Urinary bladder (tissue), 4 donors: ENCODE measurements at places on chromosomes 6 and 20.

- DNase-seq, result no peak
Measured at GRCh38 chr6:163291622-163292021, 122.9 kb upstream of the QKI start.

- peak; percentile 40 for DNase-seq
Measured at GRCh38 chr6:160455541-160456213, 107.5 kb downstream of the SLC22A3 start.

GRCh38 chr20:22509843-22510147 is 74.6 kb downstream of the FOXA2 start:
- DNase-seq, result no peak

GRCh38 chr6:47865206-47865605 is 83.4 kb downstream of the OPN5 start:
- DNase-seq, result no peak

DNA sequence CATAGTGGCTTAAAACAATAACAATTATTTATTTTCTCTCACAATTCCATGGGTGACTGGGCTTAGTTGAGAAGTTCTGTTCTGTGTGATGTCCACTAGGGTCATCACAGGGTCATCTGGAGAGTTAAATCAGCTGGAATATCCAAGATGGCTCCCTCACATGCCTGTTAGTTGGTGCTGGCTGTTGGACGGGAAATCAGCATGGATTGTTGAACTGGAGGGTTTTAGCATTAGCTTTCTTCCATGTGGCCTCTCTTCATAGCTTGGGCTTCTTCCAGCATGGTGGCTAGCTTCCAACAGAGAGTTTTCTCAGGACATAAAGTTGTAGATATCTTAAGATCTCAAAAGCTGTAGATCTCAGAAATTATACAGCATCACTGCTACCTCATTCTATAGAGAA is 19.6 kb downstream of the MARCKS start:
- DNase-seq, result no peak

- no peak for DNase-seq
Measured at GRCh38 chr20:7520361-7520760, 419.9 kb downstream of the HAO1 start.

DNA sequence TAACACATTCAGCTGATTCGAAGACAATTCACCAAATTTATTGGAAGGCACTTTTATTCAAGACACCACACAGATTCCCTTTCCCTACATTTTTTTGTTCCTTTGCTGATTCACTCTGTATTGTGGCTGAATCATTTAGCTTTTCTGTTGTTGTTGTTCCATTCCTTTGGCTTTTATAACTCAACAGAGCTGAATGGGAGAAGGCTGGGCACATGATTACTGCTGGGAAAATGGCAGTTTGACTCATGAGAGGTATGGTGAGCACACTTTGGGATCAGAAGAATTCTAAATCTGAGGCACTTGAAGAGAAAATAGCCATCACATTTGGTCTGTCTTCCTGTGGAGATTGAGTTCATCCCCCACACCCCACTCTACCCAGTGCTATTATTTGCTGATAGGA is 15.7 kb upstream of the SAYSD1 start:
- DNase-seq, result no peak
